Kasumi-1 (cell line): ENCODE measurements at places on chromosomes 1 and 21.
A peak's percentile ranks its signal among the peaks of the same experiment; 100 is the strongest.

DNA sequence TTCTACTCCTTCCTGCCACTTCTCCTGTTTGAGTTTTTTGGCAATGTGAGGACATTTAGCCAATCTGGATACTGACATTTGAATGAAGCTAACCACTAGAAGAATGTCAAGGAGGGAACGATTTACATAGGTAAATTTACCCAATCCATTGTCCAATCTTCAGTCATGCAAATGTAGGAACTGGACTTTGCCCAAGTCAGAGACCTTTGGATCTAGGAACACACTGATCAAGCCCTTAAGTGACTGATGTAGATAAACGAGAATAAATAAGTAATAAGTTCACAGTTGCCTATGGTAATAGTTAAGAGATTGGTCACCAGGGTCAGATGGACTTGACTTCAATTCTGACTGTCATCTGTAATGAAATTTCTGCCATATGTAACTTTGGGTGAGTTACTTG is 177.6 kb downstream of the FGGY start:
- no peak for DNase-seq

DNA sequence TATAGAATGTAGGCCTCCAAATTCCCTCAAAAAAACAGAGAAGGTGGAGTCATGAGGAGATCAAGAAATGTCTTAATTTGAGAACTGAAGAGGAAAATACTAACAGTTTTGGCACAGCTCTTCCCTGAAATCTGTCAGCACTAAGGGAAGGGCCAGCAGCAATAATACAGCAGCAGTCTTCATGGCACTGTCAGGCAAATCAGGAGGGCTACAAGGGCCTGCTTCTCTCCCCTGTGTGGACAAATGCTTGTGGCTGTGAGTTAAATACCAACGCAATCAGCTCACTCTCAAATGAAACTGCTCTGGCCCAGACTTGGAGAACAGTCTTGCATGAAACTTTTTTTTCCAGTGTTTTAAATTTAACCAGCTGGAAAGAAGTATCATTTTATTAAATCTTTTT is 20.5 kb upstream of the CNN3 start:
- DNase-seq = no peak

DNA sequence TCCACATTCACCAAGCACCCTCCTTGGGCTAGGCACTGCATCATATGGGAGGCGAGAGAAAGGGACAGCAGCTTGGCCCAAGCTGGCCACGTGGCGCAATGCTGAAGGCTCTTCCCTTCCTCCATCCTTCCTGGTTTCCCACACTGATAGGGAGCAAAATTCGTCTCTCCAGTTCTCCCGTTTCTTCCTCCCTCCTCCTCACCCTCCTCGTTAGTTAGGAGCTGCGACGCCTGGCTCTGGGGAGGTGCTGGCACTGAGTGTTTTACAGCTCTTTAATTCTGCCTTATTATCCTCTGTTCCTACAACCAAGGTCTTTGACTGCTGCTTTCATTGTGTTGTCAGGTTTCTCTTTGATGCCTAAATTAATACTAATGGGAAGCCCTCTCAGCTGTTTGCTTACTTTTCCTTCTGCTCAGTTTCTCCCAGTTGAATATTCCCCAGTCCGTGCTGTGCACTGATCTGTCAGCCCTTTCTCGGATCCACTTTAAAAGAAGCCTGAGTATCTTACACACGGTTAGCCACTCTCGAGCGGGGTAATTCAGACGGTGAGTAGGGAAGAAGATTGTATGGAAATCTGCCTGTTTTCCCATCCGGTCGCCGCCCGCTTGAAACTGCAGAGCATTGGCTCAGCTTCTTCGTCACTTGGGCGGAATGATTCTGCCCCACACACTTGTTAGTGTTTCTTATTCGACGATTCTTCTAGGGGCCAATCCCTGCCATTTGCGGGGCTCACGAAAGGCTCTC is 56.2 kb upstream of the SMYD2 start:
- DNase-seq = no peak

DNA sequence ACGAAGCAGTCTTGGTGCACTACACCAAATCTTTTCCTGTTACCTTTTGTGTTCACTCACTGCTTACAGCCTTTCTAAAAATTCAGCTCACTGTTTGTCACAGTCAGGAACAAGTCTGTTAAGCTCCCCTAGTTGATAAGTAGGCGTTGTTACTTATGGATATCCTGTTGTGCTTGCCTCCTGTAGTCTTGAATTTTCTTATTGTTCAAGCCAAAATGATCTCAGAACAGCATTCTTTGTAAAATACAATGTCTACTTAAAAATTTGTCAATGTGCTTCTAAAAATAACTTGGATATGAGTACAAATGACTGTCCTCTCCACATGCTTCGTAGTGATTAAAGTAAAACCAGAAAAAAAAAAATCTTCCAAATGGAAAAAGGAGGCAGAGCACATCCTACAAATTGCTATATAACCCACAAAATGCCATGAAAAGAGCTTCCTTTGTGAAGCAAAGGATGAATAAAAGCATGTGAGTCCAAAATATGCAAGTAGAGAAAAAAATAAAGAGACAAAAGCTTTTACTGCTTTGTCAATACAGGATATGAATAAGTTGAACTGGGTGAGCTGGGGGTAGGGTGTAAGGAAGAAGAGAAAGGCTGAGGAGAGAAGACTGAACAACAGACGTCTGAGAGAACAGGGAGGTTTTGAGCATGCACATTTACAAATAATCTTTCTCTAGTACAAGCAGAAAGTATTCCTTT is 228.9 kb upstream of the ADGRL4 start:
- DNase-seq = no peak

DNA sequence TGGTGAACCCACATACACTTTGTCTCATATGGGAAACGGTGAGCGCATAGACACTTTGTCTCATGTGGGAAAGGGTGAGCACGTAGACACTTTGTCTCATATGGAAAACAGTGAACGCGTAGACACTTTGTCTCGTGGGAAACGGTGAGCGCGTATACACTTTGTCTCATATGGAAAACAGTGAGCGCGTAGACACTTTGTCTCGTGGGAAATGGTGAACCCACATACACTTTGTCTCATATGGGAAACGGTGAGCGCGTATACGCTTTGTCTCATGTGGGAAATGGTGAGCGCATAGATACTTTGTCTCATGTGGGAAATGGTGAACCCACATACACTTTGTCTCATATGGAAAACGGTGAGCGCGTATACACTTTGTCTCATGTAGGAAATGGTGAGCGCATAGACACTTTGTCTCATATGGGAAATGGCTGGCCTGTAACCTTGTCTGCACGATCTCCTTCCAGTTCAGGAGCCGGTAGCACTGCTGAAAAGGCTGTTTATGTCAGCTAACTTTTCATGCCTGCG is 50.7 kb upstream of the TRAPPC10 start:
- no peak for DNase-seq

- DNase-seq = no peak
These were observed 4.6 kb downstream of the TNFRSF1B start for GRCh38 chr1:12171206-12172041.

DNA sequence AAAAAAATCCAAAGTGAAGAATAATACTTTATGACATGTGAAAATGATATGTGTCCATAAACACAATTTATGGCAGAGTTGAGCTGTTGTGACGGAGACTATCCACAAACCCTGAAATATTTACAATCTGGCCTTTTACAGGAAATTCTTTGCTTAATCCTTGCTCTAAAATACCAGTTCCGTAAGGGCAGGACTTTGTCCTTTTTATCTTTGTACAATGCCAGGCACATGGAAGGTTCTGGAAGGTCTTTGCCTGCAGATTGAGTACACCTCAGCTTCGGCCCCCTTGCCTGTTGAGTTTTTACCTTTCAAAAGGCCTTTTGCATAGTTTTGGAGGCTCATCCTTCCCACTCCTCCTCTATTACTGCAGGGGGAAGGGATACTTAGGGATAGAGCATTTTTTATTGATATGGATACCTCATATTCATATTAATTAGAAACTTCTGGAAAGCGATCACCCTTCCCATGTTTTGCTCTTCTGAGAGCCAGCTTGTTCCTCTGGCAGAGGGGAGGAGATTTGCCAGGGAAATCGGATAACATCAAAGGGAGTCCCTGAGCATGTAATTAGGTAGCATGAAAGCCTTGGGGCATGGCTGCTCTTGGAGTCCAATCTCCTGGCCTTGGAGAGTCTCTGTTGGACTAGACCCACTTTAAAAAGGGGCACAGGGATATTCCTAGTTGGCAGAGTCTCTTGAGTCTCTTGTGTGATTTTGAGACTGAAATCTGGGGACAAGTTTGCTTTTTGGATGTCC is 217.1 kb downstream of the KCNJ6 start:
- no peak for DNase-seq

DNA sequence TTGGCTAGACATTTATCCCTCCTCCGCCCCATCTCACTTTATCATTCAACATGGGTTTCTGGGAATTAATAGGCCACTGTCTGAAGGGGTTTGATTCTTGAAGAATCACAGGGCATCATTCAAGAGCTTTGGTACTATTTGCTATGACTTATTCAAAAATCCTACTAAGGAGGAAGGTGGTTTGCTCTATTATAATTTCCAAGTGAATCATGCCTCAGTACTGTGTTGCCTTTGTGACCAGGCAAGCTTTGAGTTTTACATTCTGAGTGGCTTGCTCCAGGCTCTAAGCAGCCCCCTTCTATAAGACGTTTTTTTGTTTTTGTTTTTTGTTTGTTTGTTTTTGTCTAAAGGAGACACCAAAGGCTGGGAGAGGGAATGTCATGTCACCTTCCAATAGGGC is 2.6 kb downstream of the C1orf21 start:
- no peak for DNase-seq

GRCh38 chr1:29317063-29317915 is 81.0 kb downstream of the PTPRU start:
- DNase-seq = no peak

GRCh38 chr1:202599669-202600431 is 110.4 kb downstream of the SYT2 start:
- DNase-seq = peak; percentile 49

DNA sequence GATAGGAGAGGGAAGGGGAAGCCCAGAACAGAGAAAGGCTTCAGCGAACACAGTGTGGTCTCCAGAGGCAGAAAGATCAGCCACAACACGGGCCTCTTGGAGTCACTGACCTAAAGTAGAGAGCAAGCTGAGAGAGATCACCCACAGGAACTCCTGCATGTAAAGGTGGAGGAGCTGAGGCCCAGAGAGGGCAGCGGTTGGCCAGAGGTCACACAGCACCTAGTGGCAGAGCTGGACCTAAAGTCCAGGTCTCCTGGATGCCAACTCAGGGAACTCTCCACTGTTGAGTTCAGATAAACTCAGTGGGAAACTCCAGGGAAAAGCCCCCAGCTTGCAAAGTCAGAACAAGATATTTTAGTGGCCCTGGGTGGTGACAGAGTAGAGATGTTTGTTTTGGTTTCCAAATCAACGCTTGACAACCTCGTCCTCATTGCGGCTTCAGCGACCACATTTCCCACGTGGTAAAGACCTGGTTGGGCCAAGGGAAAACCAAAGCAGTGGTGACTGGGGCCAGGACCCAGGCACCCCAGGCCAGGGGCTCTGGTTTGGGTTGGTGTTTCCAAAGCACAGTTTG is 4.6 kb downstream of the IFFO2 start:
- DNase-seq = no peak

DNA sequence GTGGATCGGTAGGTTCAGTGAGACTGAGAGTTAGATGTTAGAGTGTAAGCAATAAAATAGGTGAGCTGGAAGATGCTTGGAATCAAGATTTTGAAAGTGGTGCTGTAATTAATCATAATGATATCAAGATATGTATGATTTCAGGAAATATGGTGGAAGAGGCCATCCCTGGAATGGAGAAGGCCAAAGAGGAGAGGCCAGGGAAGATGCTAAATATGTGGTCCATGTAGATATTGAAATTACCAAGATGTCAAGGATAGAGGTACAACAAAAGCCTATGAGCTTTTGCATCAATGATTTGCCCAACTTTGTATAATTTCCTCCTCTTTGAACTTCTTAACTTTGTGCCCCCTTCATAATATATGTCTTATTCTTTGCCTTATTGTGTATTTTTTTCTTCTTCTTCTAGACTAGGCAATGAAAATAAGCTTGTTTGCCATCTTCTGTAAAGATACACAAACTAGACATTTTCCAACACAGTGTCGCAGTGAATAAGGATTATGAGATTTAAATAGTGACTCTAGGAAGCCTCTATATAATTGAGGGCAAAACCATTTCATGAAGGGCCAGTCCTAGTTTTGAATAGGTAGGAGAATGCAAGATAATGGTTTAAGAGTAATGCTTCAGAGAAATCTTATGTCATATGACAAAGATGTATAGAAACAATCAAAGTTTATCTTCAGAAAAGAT is 8.9 kb downstream of the PTGS2 start:
- no peak for DNase-seq

GRCh38 chr1:226406401-226406881 is 1.5 kb downstream of the PARP1 start:
- peak; percentile 32 for DNase-seq

DNA sequence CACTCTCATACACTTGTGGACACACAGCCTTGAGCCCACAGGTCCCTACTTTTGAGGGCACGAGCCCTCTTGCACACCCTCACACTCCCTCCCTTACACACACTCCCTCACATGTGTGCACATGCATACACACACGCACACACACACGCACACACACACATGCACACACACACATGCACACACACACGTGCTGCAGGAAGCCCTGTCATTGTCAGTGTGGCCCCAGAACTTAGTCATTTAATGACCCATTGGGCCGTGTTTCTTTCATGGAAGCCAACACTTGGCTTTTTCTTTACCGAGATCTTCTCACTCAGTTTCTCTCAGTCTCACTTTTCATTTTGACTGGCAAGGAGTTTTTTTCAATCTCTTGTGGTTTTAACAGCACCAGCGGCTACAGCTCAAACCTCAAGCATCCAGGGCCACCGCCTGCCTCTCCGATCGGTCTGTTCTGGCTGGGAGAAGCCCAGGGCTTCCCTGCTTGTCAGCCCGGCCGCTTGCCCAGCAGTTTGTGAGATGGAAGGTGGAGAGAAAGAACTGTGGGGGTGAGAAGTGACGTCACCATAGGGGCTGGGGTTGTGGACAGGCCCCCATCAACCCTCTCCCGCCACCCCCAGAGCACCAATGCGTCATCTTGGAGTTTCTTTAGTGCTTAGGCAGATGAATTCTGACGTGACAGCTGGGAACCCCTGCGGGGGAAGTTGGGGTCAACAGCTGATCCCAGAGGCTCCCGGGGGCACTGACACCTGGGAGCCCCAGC is 15.8 kb upstream of the TNFRSF8 start:
- no peak for DNase-seq

GRCh38 chr1:70910013-70910412 is 137.6 kb downstream of the PTGER3 start:
- DNase-seq = no peak

DNA sequence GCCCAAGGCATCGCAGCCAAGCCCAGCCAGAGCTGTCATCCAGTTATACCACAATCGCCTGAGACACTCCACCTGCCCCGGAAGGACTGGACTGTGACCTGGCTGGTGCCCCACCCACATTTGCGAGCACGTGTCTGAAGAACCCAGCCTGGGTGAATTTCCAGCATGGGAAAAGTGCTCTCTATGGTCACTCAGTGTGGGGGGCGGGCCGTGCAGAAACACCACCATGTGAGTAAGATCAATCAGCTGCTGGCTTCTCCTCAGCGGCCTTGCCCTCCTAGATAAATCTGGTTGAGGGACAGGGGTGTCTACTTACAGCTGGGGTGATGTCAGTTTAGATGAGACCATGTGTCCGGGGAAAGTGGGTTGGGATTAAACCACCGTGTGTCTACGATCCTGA is 44.8 kb downstream of the URB1 start:
- DNase-seq = no peak
